ENCODE measurements at places on chromosomes 12 and 14.

GRCh38 chr12:65630555-65630954 lies 193.7 kb upstream of the HMGA2 start:
- DNase-seq: no peak

GRCh38 chr12:75850721-75851462 lies 180.7 kb downstream of the PHLDA1 start:
- no peak for DNase-seq

DNA sequence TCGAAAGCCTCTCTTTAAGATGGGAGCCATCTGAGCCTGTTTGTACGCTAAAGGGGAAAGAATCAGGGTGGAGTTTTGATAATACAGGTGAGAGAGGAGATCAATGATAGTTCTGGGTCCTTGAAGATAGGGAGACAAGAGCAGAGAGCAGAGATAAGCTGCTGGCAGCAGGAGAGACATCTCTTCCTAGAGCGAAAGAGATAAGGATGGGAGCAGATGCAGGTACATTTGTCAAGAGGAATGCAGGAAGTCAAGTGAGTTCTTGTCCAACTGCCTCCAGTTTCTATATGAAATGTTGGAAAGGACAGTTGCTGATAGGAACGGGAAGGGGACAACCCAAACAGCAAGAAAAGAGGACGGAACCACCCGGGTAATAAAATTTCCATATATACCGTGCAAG lies 24.7 kb upstream of the HIF1A start:
- no peak for DNase-seq

GRCh38 chr12:49885118-49885517 lies 18.6 kb downstream of the FAIM2 start:
- DNase-seq: no peak

- DNase-seq: no peak
These were observed 678 bp downstream of the INF2 start for GRCh38 chr14:104689881-104690711.

DNA sequence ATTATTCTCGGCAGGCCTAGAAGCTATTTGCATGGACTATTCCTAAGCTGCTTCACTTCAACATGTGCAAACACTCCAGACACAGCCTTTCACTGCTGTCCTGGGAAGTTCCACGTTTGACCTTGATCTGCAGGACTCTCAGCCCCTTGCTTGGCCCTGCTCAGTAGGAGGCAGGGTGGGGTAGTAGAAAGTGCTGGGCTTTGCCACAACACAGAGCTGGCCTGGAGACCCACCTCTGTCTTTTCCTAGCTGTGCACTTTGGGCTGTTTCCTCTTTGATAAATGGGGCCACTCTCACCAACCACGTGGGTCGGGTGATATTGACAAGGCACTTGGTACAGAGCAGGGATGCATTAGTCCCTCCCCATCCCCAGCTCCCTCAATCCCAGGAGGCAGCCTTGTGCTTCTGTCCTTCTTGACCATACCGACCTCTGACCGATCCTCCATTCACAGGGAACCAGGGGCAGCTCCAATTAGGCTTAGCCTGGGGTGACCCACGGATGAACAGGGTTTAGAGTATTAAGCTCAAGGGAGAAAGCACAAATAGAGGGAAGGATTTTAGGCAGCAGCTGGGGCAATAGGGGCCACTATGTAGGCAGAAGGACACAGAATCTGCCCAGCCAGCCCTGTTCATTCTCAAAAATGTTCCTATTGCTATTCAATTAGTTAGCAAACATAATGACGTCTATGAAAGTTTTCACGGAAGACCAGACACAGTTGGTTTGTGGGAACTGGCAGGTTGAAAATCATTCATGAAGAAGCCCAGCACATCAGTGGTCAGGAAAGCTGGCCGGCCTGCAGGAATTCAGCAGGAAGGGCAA lies 63.3 kb downstream of the SYNE3 start:
- DNase-seq: no peak

- DNase-seq: no peak
These were observed 6.7 kb upstream of the PRPF40B start for GRCh38 chr12:49616533-49617219.

DNA sequence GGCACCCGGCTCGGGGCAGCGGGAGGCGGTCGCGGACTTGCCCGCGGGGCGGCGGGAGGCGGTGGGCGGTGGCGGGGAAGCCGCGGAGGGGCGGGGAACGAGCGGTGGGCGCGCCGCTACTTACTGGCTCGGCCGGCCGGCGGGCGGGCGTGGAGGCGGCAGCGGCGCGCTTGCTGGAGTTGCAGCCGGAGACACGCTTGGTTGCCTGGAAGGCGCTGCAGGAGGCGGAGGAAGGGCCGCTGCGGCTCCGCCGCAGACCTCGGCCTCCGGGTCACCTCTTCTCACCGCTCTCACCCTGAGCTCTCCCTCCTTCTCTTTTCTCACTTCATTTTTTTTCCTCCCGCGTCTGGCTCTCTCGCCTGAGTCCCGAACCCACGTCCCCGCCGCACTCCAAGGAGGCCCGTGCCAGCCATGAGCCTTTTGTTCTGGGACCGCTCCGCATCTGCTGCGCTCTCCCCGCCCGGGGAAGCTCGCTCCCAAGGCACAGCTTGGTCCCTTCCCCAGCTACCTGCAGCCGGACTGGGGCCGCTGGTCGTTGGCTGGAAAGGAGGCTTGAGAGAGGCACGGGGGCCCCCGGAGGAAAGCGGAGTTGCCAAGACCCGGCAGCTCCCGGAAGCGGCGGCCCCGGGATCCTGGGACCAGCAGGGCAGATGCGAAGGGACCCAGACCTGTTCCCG lies 592 bp upstream of the KCNK10 start:
- no peak for DNase-seq

DNA sequence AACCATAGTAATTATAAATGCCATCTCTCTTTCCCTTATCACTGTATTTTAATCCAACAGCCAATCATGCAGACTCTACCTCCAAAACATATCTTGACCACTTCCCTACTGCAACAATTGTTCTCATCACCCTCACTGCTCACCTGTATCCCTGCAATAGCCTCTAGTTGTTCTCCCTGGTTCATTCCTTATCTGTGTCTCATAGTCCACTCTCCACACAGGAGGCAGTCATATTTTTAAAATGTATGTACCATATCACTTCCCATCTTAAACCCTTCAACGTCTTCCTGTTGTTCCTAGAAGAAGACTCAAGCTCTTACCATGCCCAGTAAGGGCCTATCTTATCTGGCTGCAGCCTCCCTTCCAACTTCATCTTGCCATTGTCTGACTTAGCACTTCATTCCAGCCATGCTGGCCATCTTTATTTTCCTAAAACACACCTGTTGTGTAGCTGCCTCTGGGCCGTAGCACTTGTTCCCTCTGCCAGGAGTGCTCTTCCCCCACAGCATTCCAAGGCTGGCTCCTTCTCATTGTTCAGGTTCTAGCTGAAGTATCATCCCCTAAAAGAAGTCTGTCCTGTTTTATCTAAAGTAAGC lies 27.8 kb upstream of the BHLHE41 start:
- no peak for DNase-seq

DNA sequence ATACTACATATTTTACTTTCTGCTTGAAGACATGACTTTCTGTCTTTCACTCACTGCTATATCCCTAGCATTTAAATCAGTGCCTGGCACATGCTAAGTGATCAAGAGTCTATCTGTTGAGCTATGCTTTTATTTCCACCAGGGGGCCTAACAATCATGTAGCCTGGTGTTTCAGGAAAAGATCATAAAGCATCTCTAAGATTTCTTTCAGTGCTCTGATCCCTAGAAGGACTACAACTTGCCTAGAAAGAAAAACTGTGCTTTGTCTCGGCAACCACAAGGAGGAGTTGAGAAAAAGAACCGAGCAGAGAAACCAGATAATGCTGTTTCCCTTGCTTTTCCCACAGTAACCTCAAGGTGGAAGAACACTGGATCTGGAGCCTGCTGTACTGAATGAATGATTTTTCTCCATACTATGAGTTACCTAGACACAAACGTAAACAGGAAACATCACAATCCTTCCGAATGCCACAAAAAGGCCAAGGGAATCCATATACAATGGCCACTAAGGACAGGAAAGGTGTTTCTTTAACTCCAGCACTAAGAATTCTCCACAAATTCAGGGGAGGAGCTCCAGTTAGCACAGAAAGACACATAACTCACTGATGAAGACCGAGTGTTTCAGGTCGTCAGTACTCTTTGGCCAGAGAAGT lies 1.2 kb downstream of the CRY1 start:
- DNase-seq: no peak

DNA sequence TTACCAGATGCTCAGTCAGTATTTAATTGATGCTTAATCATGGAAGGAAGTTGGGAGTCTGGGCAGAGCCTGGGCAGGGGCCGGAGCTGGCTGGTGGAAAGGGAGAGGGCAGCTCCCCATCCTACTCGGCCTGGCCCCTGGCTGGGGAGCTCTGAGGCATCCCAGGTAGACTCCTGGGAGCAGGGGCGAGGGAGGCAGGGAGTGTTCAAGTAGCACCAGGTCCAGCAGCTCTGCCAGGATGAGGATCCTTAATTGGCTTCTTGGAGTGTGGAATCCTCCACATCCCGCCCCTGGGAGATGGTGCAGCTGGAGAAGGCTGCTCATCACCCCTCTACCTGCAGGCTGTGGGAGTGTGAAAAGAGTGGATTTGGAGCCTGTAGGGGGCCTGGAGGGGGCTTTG lies 30.9 kb downstream of the SYNDIG1L start:
- DNase-seq: no peak

Data from NCI-H1048 (cell line).